ENCODE measurements at places on chromosomes 3 and 15.

DNA sequence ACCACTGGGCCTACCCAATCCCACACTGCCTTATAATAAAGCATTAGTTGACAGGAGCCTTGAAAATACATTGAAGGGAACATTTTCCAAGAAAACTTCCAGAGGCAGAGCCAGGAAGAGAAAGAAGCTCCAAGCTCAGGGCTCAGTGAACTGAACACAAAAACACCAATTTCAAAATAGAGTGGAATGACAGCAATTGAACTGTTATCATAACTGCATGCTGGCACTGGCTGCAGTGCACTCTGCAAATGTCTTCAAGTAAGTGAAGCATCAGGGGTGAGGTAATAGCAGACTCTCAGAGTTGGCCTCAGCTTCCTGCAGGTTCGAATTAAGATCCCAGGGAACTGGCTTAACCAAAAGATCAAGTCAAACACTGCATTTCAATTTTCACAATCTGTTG, 388.0 kb upstream of the WNT5A start:
- DNase-seq = no peak

- DNase-seq = no peak
Measured at GRCh38 chr3:83926291-83926690, 1032.5 kb upstream of the CADM2 start.

DNA sequence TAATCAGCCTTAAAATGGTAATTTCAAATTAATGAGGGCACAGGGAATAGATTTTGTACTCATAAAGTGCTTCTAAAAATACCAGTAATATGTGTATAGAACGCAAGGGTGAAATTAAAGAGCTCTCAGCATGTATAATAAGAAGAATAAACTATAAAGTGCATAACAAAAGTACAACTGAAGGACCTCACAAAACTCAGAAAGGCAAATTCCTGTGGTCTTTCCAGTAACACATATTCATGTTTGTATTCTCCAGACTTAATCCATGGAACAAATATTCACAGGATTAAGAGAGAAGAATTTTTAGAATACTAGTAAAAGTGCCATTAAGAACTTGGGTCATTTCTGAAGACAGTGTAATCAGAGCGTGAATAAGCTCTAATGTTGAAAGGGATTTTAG, 646.3 kb downstream of the CADM2 start:
- DNase-seq = no peak

DNA sequence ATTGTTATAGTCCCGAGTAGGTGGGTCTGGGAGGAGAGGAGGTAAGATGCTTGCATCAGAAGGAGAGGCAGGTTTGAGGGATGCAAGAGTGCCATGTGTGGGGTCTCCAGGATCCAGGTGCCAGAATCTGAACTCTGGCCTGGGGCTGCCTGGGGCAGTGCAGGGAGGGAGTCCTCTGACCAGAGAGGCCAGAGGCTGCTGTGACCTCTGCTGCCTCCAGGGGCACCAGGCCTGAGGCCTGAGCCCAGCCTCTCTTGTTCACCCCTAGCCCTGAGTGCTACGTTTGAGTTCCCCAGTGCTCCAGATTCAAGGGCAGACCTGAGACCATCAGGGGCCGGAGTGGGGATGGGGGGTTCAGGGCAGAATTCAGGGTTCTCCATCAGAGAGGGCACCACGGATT, 7.4 kb downstream of the SLC38A3 start:
- DNase-seq = no peak

DNA sequence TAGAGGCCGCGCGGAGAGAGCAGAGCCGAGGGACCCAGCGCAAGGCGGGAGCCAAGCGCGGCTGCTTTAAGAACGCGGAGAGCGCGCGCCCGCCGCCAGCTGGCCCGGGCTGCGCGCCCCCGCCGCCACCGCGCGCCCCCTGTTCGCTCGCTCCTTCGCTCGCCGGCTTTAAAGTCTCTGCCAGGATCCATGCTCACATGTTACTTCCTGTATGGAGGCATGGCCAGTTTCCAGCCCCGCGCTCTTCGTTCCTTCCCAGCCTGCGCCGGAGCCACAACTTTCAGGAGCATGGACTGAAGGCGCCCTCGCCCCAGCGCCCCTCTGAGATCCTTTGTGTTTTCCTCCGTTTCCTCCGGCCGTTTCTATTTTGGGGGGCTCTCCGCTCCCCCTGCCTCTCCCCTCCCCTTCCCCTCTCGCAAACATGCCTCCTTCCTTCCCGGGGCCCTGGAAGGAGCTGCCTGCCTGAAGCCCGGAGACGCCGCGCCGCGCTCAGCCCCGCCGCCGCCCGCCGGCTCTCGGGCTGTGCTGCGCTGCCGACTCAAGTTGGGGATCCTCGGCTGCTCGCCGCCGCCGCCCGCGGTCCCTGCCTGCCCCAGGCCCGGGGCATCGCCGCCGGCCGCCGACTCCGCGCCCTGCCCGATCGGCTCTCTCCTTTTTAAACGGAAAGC, at the start of gene PTPRG:
PTPRG (plus strand) TSS at position 198 of the 668 bp plus-strand sequence. CDS start 717 bp downstream, outside the sequence.
- no peak for DNase-seq

DNA sequence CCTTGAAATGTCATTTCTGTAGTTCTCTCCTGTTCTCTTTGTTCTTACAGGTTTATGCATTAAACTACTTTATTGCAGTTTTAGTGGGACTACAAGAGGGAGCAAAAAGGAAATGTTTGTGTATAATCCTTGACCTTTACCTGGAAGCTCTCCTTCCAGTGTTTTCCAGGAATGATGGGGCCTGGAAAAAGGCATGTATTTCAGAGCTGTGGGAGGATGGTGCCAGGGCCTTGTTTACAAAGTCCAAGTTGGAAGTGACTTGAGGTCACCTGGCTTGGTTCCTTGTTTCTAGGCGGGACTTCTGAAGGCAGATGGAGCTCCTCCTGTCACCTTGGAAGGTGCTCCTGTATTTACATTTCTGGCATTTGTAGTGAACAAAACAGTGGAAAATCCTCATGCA, 15.1 kb downstream of the ACVR2B start:
- no peak for DNase-seq

- DNase-seq = no peak
Measured at GRCh38 chr15:57516327-57517029, 75.2 kb upstream of the MYZAP start.

DNA sequence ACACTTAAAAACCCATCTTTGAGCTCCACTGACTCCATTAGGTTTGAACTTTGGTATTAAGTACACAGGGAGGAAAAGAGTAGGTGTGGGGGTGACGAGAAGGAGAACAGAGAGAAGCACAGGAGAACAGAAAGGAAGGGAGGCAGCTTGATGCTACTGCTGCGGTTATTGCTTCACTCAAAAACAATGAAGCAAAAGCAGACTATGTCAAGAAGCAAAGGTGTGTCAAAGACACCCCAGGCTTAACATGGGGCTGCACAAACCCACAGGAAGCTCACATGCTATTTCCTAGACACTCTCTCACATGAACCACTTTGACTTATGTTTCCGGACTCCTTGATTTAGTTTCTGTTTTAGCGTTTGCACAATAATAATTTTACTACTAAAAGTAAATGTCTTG, 961.0 kb upstream of the CFAP20DC start:
- DNase-seq = peak; percentile 21

GRCh38 chr3:141422961-141423582, 54.8 kb downstream of the ZBTB38 start:
- no peak for DNase-seq

DNA sequence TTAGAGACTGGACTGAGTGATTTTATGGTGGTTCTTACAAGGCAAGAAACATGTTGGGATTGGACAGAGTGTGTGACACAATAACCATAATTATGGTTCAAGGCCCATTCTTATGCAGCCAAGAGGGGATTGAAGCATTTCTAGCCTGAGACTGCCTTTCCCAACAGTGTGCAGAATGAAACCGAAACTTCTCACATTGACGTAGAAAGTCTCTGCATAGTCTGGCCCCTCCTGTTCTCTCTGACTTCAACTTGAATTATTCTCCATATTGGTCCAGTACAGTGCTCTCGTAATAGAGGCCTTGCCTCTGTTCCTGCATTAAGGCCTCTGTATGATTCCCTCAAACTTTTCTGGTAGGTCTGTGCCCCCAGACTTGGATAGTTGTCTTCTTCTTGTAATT, 138.3 kb downstream of the DIPK2A start:
- DNase-seq = no peak

DNA sequence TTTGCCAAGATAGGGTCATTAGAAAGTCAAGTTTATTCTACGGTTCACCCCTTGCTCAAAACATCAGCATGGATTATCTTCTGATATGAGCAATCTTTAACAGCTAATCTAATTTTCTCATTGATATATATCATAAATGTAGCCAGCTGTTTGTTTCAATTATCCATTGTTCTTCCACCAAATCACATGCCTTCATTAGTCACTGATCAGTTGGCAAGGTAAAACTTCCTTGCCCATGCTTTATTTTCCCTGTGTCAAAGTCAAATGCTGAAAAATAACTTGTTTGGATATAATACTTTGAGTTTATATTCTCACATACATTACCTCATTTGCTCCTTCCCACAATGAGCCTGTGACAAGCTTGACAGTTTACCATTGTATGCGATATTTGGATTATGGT, 60.6 kb downstream of the DPH6 start:
- DNase-seq = no peak

GRCh38 chr3:143830063-143830462, 18.2 kb downstream of the SLC9A9 start:
- no peak for DNase-seq

DNA sequence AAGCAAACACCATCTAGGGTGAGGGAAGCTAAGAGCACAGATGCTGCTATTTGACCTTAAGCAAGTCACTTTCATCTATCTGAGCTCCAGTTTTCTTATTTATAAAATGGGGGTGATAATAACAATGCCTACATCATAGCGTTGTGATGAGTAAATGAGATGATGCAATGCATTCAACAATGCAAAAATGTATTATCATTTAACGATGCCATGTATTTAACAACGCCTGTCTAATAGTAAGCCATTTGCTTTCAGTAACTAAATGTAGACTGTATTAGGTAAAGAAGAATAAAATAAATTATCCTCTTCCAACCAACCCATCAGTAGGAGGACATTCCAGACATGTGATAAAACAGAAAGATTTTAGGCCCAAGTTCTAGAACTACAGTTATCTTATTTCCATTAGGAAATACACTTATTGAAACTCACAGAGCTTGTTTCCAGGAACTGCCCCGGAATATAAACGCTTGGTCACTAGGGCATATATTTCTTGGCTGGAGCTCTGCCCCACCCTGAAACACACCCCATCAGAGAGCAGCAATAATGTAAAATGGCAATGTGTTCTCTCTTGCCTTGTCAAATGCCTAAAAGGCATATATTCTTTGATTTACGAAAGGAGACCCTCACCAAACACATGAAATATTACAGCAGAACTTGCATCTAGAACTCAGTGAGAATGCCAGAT, 128.3 kb downstream of the LIPC start:
- DNase-seq = no peak

DNA sequence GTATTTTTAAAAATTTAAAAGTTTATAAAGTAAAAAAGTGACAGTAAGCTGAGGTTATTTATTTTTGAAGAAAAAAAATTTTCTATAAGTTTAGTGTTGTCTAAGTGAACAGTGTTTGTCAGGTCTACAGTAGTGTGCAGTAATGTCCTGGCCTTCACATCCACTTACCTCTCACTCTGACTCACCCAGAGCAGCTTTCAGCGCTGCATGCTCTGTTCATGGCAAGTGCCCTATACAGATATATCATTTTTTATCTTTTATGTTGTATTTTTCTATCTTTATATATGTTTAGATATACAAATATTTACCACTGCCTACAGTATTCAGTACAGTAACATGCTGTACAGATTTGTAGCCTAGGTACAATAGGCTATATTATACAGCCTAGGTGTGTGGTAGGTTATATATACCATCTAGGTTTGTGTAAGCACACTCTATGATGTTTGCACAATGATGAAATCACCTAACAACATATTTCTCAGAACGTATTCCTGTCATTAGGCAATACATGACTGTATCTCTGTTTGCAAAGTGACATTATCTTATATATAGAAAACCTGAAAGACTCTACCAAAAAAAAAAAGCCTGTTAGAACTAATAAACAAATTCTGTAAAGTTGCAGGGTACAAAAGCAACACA, 75.9 kb upstream of the TMC3 start:
- no peak for DNase-seq

GRCh38 chr15:91956026-91956723, 102.7 kb downstream of the SLCO3A1 start:
- DNase-seq = no peak

GRCh38 chr15:95664450-95664849, 666.0 kb upstream of the NR2F2 start:
- no peak for DNase-seq

GRCh38 chr3:141421639-141422319, 53.5 kb downstream of the ZBTB38 start:
- DNase-seq = no peak

DNA sequence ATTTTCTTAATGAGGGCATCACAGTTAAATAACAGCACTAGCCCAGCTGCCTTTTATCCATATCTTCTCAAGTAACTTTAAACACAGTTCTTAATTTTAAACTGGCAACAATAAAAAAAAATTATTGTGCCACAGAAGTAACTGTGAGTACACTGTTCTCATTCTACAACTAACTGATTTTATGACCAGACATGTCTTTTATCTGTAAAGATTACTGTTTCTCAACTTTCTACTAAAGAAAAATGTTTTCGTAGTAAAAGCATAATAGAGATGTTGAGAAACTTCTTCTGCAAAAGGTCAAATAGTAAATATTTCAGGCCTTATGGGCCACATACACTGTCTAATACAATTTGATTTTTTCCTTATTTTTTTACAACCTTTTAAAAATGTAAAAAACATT, 32.0 kb downstream of the PLOD2 start:
- no peak for DNase-seq

DNA sequence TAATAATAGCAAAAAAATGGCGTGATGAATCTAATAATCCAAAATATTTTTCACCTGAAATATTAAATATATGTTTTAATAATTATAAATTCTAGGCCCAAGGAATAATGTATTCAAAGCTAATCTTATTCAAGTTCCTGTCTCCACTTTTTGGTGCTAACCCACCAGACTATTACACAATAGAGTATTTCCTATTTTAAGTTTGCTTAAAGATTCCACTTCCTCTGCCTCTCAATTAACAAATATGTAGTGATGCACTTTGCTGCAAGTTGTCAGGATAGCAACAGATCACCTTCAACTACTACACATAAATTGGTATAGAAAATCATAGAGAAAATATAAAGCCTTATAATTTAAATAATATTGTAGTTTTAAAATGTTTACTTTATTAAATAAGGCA, 467.5 kb downstream of the C3orf38 start:
- DNase-seq = no peak

- no peak for DNase-seq
Measured at GRCh38 chr3:119967353-119968006, 126.8 kb downstream of the GSK3B start.

DNA sequence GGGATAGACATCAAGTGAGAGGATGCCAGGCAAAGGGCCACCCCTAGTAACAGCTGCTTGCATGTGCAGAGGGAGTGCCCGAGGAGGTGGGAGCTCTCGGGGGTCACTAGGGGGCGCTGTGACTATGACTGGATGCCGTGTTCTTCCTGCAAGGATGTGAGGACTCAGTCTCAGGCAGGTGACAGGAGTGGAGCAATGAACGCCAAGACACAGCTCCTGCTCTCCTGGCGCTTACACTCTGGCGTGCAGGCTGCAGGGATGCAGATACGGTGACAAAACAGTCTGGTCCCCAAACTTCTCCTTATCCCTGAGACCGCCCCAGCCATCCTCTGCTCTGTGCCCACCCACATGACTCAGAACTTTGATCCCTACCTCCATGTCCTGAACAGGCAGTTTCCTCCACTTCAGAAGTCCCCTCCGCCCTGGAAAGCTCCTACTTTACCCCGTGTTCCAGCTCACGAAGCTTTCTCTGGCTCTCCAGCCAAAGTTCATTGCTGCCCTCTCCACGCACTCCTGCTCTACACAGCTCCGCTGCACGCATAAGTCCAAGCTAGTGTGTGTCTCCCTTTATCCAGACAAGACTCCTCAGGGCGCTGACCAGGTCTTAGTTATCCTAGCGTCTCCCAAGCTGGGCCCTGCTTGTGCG, 14.7 kb downstream of the RHOV start:
- DNase-seq = peak; percentile 70

Measured in activated naive CD4-positive, alpha-beta T cell (primary cell).